Activated naive CD8-positive, alpha-beta T cell treated with anti-CD3 and anti-CD28 coated beads, Interleukin-2, amount 10 ng/mL, durations not matched to agents 7 days and 5 days (primary cell): ENCODE measurements at places on chromosomes 6 and 20.

- DNase-seq: peak; percentile 58
These were observed 13.1 kb upstream of the ZSCAN9 start for GRCh38 chr6:28211840-28212509.

GRCh38 chr6:170485159-170485558 lies 67.9 kb downstream of the PSMB1 start:
- DNase-seq: no peak

DNA sequence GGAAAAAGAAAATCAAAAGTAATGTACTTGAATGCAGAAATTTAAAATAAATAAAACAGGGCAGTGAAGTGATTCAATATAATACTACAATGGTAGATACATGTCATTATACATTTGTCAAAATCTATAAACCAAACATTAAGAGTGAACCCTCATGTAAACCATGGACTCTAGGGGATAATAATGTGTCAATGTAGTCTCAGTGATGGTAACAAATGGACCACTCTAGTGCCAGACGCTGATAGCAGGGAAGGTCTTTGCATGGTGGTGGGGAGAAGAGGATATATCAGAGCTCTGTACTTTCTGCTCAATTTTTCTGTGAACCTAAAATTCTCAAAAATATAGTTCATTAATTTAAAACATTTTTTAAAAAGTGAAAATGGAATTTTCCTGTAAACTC lies 19.8 kb upstream of the STXBP5 start:
- DNase-seq: no peak

DNA sequence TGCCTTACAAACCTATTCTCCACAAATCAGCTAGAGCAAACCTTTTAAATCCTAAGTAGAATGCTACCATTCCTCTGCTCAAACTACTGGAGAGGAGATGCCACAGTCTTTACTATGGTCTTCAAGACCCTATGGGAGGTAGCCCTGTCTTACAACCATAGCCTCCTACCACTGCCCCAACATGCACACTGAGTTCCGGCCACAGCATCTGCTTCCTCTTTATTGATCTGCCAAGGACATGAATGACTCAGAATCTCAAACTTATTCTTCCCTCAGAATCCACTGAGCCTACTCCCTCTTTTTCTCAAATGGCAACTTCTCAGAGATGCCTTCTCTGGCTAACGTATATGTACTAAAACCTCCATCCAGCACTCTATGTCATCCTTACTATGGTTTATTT lies 12.2 kb upstream of the ANKEF1 start:
- DNase-seq: no peak

GRCh38 chr20:34473262-34473883 lies 42.8 kb upstream of the DYNLRB1 start:
- peak; percentile 44 for DNase-seq
